Stimulated activated CD8-positive, alpha-beta memory T cell treated with anti-CD3 and anti-CD28 coated beads, Interleukin-15, amount 100 ng/mL, for 24 hours (primary cell): ENCODE measurements at places on chromosomes 12 and 14.
A peak's percentile ranks its signal among the peaks of the same experiment; 100 is the strongest.

DNA sequence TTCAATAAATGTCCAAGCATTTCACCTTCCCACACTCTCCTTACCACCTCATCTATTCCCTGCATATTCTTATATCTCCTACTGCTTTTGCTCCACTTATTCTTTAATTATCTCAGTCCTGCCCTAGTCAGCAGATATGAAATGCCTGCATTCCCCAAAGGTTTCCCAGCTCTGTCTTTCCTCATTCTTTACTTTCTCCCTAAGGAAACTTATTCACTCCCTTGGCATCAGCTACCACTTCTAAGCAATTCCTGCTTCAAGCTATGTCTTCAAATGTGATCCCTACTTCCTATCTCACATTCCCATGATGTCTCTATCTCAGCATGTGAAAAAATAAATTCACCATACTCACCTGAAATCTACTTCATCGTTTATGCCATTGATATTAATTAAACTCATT, 111.8 kb downstream of the CAPZA3 start:
- no peak for DNase-seq

GRCh38 chr12:42343721-42344120, 17.8 kb downstream of the PPHLN1 start:
- no peak for DNase-seq

DNA sequence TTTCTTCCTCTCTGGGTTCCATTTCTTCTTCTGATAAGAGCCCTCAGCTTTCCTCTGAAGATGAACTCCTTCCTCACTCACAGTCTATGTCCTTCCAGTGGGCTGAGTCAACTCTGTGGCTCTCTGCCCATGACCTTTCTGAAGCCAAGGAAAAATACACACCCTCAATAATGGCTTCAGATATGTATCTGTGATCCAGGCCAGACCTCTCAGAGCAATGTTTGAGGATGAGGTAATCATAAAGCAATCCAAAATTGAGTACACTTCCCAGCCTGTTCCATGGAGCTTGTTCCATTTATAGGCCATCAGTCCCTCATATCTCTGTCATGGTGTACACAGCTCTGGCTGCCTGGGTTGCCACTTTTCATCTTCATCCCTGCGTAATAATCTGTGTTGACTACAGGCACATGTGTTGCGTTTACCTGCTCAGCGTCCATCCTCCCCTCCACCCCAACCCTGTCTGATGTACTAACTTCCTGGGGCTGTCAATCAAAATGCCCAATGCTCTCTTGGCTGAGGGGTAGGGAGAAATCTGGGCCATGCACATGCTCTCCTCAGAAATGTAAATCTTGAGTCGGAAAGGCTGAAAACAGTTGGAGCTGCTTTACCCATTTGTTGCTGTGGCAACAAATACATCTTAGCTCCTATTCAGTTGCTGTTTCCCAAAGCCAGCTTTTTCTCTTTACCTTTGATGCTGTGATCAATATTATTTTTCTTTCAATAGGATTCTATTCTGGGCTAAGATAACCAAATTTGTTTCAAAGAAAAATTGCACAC, 377.8 kb upstream of the TMEM132C start:
- DNase-seq, result no peak

GRCh38 chr12:22313286-22313962, 21.1 kb downstream of the ST8SIA1 start:
- no peak for DNase-seq

GRCh38 chr12:62933602-62934238, 1.2 kb downstream of the PPM1H start:
- no peak for DNase-seq

- no peak for DNase-seq
Measured at GRCh38 chr14:38947343-38947742, 155.7 kb downstream of the SEC23A start.

DNA sequence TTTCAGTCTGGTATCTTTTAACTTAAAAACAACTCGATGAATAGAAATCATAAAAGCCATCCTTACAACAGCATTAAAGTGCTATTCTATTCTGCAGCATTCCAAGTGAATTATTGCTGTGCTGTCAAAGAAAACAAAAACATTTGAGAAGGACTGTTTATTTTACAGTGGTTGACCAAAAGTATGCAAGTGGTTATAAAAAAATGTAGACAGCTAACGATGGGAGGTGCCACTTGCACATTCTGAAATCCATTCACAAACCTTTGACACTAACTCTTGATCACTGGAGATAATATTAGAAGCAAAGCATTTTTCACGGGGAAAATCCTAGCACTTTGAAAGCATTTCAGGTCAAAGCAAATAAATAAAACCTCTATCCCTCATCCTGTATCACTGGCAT, 55.6 kb downstream of the HMGA2 start:
- DNase-seq, result no peak

GRCh38 chr12:12648284-12648683, 36.6 kb downstream of the CREBL2 start:
- DNase-seq, result no peak

DNA sequence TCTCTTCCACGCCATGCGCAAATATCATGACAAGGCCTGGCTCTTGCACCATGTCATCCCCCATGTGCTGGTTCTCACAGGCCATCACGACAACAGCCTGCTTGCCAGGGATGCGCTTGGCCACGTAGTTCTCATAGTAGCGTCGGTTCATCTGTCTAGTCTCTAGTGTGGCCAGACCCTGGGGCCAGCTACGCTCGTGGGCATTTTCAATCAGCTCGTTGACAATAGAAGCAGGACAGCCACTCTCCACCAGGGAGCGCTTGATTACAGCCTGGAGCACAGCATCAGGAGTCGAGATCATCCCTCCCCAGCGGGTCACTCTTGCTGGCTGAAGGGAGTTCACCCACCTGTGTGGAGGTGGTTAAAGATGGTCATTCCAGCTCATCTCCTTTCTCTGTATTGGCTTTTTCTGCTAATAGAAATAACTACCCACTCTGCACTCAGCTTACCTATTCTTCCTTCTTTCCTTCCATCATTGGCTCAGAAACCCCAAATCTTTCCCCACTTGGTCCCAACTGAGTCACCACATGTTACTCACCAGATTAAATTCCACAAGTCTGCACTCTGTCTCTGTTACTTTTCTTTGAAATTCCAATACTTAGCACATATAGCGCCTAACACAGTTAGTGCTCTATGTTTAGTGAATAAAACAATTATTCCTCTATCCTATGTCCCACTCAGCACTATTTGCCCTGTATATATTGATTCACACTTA, 15.1 kb downstream of the RNF41 start:
- DNase-seq, result no peak

DNA sequence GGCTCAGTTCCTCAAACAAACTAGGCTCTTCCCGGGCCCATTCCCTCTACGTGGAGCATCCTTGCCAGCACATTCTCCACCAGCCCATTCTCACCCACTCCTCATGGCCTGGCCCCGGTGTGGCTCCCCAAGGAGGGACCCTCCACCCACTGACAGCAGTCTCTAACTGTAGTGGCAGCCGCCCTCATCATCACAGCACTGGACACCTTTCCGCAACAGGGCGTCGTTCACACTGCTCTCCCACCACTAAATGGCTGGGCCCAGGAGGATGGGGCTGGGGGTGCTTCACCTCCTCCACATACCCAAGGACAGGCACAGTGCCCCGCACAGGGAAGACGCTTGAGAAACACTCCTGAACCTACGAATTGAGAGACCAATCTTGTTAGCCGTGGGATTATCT, 123.0 kb downstream of the RIMBP2 start:
- no peak for DNase-seq

- DNase-seq, result no peak
Measured at GRCh38 chr12:19740472-19741131, 301.3 kb downstream of the AEBP2 start.

GRCh38 chr14:104239185-104239775, 100.9 kb downstream of the KIF26A start:
- DNase-seq, result no peak

DNA sequence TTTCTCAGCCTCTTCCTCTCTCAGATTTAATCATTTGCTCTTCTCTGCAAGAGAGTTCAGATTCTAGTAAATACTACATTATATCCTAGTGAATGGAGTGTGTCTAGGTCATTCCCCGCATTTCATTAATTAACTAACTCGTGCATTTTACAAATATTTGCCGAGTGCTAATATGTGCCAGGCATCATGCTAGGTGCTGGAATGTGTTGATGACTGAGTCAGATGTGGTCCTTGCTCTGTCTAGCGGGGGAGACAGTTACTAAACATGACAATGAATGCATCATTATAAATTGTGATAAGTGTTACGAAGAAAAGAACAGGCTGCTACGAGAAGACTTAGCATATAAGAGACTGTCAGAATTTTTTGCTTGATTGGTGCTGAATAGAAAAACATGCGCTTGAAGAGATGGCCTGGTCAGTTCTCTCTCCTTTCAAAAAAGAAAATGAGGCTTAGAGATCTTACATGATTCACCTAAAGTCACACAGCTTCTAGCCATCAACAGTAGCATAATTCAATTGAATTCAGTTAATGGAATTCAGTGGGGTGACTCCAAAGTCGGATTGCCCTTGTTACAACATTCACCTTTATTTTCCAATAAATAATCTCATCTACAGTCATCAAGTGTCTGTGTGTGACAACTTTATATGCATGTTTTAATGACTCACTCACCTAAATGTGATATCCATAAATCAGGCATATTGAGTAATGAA, 48.7 kb upstream of the MAX start:
- DNase-seq, result no peak

- DNase-seq, result no peak
Measured at GRCh38 chr12:70854138-70854537, 66.4 kb downstream of the PTPRR start.

GRCh38 chr14:53055003-53055402, 98.1 kb downstream of the DDHD1 start:
- DNase-seq, result no peak

GRCh38 chr14:52355016-52355431, 40.9 kb downstream of the PTGER2 start:
- no peak for DNase-seq

GRCh38 chr12:10293570-10294227, 14.0 kb upstream of the KLRD1 start:
- DNase-seq, result no peak

GRCh38 chr12:67621112-67621511, 27.4 kb upstream of the DYRK2 start:
- no peak for DNase-seq

DNA sequence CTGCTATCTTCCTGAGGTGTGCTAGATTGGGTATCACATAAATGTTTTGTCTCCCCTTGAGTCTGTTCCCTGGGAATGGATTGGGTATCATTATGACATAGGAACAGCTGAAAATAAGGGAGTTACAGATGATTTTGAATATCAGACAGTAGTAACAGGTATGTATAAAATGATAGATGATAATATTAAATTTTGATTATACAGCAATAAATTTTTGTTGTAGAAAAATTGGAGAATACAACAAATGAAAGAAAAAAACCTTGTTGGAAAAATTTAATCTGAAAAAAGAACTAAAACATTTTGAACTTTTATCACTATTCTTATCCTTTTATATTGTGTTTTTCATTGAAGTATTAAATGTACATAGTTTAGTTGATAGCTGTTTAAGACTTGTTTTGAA, 43.2 kb downstream of the FBXO34 start:
- no peak for DNase-seq

- no peak for DNase-seq
Measured at GRCh38 chr14:91078095-91078737, 17.8 kb upstream of the RPS6KA5 start.

DNA sequence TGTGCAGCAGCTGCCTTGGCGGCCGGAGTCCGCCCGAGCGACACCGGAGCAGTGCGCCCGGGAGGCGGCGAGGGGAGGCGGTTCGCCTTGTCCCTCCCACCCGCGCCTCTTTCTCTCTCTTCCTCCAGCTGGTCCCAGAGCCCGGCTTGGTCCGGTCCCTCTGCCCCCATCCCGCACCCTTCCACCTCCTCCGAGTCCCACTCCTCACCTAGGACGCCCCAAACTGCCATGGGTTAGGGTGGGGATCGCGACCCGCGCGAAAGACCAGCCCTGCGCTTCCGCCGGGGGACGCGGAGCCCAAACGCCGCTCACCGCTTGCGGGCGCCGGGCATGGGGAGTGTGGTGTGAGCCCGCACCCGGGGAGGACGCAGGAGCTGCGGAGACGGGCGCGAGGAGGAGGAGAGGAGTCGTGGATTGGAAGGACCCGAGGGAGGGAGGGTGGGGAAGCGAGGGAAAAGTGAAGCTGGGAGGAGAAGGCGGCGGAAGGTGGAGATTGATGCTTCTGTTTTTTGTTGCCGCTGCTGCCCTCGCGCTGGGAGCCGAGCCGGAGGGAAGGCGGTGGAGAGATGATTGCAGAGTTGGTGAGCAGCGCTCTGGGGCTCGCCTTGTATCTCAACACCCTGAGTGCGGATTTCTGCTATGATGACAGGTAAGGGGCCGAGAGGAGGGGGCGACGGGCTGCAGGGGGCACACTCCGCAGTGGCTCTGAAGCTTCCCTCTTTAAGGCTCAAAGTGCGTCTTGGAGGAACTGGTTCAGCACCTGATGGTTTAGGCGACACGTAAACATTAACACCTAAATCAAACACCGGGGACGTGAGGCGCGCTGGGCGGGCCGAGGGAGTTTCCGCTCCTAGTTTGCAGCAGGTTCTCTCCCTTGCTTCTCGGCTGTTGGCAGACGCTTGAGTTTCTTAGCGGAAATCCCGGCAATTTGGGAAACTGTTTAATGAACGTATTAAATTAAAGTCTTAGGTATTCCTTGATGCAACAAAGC, 610 bp downstream of the TMTC2 start:
- peak; percentile 4 for DNase-seq
